CD4-positive, alpha-beta T cell treated with Interferon gamma for 1 hour (primary cell): ENCODE measurements at places on chromosomes 16 and 17.

DNA sequence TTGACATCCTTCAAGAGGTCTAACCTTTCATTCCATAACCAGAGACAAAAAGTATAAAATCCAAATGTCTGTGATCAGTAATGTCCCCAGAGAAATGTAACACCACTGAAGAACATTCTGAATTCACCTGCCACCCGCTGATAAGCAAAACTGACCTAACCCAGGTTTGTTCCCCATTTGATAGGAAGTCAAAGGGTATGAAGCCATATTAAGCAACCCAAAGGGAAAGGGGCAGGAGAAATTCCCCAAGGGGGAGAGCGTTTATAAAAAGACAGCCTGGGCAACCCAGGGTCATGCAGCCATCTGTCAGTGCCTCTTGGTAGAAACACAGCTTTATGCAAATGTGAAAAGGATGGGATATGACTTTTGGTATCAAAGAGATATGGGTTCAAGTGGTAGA lies 30.7 kb upstream of the PIK3R6 start:
- no peak for DNase-seq

- DNase-seq, result no peak
Observed at GRCh38 chr16:85173146-85173980, 61.1 kb upstream of the CIBAR2 start.

DNA sequence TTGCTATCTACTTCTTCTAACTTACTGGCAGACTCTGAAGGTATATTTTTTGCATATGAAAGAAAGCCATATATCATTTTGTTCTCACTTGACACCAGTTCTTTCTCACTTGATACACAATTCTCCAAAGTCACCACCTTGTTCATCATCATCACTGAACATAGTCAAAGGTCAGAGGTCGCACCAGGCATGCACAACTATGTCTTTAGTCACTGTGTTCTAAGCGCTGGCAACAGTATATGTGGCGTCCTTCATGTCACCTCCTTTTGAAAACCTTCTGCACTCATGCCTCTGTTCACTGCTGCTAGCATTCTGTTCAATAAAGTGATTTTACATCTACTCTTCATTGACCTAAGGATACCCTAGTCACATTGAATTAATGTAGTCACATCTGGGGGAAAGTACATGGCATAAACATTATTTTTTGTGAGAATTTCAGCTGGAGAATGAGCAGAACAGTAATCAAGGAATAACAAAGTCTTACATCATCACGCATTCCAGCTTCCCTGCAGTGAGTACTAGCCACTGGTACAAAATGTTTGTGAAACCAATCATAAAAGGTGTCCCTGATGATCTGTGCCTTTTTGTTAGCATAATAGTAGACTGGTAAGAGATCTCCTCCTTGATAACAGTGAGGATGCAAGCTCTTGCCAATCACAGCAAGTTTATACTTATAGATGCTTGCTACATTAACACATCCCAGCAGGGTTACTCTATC lies 20.5 kb upstream of the TBX4 start:
- no peak for DNase-seq

DNA sequence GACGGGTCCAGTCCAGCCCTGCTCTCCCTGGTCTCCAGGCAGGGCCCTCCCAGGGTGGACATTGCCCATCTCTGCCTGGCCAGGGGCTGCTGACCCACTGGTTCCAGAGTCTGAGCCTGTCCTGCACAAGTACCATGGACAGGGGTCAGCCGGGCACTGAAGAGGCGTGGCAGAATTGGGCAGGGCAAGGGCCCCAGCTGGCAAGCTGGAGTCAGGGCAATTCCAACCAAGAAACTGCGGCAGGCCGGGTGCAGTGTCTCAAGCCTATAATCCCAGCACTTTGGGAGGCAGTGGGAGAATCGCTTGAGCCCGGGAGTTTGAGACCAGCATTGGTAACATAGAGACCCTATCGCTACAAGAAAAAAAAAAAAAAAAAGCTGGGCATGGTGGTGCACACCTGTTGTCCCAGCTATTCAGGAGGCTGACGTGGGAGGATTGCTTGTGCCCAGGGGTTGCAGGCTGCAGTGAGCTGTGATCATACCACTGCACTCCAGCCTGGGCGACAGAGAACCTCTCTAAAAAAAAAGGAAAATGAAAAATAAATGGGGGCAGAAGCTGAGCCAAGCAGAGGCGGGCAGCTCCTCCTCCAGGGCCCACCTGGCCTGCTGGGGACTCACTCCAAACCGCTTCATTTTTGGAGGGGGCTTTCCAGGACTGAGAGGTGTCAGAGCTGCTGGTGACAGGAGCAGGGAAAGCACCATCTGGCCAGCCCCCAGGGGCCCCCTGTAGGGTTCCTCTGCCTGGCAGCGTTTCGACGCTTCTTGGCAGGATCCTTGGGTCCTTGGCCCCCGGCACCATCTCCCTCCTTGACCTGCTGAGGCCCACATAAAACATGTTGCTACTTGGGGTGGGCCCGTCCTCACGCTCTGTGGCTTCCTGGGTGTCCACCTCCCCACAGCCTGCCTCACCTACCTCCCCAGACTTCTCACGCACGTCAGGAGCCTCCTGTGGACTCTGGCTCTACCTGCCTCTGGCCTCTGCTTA lies 2.9 kb upstream of the MAFG start:
- no peak for DNase-seq

DNA sequence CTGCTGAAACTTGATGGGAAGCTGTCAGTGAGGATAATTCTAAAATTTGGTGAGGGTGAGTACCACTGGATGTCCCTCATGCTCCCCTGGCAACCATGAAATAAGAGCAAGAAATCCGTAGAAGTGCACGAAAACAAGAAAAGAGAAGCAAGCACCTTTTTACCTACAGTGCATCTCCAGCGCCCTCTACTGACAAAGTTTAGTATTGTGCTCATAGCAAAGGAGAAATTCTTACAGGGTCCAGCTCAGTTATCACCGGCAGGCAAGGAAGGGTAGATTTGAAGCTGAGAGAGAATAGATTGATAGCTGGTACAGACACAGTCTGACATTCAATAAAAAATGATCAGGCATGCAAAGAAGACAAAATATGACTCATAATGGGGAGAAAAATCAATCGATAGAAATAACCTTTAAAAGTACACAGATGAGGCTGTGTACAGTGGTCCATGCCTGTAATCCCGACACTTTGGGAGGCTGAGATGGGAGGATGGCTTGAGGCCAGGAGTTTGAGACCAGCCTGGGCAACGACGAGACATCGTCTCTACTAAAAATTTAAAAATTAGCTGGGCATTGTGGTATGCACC lies 28.3 kb upstream of the TEX2 start:
- DNase-seq, result no peak

DNA sequence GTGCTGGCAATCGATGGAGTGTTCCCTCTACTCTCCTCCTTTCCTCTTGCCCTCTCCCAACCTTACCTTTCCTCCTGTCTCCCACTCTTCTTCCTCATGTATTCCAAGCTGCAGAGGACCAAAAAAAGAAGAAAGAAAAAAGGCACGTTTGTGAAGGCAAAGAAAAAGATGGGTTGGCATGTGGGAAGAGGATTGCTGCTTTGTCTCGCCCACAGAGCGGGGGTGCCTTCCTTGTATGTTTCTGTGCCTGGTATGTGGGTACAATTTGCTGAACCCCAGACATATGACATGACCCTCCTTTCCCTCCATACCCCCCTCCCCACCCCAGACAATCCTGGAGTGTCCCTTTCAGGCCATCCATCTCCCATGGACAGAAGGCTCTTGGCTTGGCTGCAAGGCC lies 13.1 kb upstream of the CTCF start:
- no peak for DNase-seq

DNA sequence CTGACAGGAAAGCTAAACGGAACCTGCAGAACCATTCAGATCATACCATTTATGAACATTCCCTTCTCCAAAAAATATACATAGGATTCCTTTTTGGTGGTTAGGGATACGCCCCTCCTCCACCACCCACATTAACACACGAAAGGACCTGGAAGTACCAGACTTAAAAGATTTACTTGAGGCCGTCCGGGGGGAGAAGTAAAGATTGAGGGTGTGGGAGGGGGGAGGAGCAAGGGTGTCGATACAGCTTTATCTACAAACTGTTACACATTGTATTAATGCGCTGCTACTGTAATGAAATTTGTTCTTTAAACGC lies 537 bp downstream of the PALB2 start:
- no peak for DNase-seq

- DNase-seq, result no peak
Observed at GRCh38 chr17:164303-165235, 16.9 kb downstream of the DOC2B start.

GRCh38 chr16:82681592-82681991 lies 54.8 kb downstream of the CDH13 start:
- DNase-seq, result no peak

GRCh38 chr17:42680331-42680808 lies 1.3 kb downstream of the CCR10 start:
- no peak for DNase-seq

DNA sequence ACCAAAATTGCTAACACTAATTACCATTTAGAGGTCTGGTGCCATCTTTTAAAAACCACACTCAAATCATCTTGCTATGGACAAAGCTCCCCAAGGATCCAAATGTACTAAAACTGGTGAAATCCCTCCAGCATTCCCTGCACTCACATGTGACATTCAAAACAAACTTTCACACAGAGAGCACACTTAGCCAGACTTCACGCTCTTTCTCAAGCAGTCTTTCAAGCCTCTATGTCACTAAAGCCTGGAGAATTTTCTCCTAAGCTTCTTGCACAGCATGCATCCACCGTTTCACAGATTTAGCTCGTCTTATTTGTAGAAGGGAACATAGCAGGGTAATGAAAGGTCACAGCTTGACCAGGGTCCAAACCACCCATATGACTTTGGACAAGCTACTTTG lies 19.3 kb downstream of the CMTM3 start:
- no peak for DNase-seq

DNA sequence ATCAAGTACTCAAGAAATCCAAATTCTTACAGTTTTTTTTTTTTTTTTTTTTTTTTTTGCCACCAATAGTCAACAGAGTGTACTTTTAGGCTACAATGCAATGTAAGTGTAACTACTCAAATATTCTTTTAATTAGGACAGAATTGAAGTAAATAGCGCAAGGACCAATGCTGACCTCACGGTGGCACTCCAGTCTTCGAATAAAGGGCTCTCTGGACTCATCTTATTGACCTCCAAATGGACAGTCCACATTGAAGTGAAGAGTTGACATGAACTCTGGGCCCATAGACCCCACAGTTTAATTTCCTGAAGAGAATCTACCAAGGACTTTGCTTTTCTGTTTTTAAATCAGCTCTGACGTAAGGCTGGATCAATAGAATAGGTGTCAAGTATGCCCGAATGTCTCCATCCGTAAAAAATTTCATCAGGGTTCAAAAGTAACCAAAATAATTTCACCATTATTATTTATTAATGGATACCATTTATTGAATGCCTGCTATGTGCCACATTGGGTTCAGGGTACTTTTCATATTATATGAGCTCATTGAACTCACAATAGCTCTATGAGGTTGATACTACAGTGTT lies 7.3 kb upstream of the DDX52 start:
- no peak for DNase-seq

DNA sequence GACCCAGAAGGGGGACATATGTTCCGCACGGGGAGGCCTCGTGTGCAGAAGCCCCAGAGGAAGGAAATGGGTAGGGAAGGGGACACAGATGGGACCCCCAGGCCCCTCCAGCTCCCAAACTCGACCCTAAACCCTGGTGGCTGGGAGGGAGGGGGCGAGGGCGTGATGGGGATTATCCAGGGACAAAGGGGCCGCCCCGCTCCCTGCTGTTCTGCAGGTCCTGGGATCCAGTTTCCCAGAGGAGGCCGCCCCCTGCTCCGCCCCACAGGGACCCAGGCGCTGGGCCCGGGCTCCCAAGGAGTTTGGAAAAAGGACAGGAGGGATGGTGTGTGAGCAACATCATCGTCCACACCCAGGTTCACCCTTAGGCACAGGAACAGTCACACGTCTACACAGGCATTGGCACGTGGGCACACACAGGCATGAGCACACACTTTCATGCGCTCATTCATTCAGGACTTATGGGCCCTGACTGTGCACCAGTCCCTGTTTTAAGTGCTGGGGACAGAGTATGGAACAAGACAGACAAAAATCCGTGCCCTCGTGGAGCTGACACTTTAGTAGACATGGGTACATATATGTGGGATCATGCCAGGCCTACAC lies 12.8 kb upstream of the FBXL19 start:
- no peak for DNase-seq

- no peak for DNase-seq
Observed at GRCh38 chr17:18370761-18371160, 6.8 kb upstream of the EVPLL start.
